ENCODE measurements at places on chromosomes 1 and 21.
A peak's percentile ranks its signal among the peaks of the same experiment; 100 is the strongest.

DNA sequence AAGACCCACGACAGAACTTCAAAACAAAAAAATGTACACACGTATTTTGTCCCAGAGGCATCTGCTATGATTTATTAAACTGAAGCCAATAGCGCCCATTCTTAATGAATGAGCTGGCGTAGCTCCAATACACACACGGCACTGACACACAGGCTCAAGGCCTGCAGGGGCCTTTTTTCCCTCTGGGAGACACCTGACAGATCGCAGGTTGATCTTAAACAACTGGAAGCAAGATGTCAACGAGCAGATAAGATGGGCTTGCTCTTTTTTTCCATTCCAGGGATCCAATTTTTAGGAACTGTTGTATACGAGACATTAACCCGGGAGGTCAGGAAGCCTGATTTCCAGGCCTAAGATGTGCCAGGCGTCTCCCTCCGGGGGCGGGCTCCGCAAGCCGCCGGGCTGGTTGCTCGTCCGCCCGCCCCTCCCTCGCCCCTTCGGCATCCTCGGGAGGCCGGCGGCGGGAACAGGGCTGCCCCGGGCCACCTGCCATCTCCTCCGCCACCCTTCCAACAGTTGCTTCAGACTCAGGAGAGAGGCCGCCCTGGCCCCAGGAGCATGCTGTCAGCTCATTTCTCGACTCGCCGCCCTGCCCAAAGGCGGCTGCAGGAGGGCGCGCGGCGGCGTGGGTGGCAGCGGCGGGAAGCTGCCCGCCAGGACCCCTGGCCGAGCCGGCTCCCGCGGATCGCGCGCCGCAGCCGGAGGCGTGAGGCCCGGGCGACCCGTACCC lies 735 bp downstream of the TTC13 start:
- DNase-seq = peak; percentile 3

- DNase-seq = no peak
These were observed 25.9 kb downstream of the DYRK1A start for GRCh38 chr21:37392441-37392840.

DNA sequence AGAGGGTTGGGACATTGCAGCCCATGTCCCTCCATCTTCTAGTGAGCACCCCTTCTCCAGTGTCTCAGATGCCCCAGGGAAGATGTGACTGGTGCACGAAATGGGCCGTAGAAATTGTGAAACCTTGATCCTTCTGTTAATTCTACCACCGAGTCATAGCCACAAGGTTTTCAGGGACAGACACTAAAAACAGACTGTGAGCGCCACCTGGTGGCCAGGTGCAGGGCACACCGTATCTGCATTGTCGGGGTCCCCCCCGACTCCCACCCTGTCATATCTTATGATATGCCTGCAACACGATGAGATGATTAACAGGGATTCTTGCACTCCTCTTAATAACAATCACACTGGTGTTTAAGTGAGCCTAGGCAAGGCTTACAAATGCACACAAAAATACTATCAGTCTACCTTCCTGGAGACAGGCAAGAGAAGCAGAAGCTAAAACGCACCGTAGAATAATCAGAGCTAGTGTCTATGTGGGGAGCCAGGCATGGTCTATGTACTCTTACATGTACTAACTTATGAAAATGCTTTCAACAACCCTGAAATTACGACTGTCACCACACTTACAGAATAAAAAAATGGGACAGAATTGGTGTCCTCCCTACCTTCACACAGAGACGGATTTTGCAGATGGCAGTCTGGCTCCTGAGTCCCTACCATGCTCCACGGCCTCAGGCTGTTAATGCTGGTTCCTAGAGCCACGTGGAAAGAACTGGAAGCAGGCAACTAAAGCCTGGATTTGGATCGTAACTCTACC lies 57.9 kb downstream of the FHAD1 start:
- peak; percentile 22 for DNase-seq

GRCh38 chr1:44842862-44843655 lies at the start of gene PTCH2:
Gene PTCH2, minus strand, starts transcription at chr1:44843253. Its CDS starts 321 bp downstream, at chr1:44842932.
- no peak for DNase-seq

DNA sequence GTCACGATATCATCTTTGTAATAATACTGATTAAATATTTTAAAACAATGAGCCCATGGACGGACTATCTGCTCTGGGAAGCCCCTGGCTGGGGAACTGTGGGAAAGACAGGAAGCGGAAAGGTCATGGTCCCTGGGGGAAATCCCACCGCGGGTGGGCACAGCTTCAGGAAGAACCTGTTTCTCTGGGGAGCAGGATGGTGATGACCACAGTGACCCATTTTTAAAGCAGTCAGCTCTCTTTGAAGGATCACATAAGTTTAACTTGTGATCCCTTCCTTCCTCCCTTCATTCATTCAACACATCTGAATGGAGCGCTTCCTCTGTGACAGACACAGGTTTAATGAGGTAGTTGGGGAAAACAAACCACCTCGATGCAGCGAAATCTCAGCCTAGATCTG lies 73.0 kb downstream of the DHRS3 start:
- no peak for DNase-seq

GRCh38 chr1:106836708-106837107 lies 219.8 kb upstream of the PRMT6 start:
- DNase-seq = no peak
